CD4-positive, alpha-beta T cell treated with Interleukin-6 at 100 ng/mL for 8 hours (primary cell): ENCODE measurements at places on chromosomes 7 and 10.

- no peak for DNase-seq
Observed at GRCh38 chr7:3641582-3641981, 340.5 kb downstream of the SDK1 start.

DNA sequence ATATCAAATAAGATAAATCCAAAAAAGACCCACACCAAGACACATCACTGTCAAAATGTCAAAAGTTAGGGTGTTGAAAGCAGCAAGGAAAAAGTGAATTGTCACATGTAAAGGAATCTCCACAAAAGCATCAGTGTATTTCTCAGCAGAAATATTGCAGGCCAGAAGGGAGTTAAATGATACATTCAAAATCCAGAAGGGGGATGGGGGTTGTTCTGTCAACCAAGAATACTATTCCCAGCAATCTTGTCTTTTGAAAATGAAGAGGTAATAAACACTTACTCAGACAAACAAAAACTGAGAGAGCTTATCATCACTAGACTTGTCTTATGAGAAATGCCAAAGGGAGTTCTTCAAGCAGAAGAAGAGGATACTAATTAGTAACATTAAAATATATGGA lies 191.1 kb upstream of the NOBOX start:
- DNase-seq: no peak

- DNase-seq: no peak
Observed at GRCh38 chr7:142940966-142941535, 1.8 kb downstream of the LLCFC1 start.

DNA sequence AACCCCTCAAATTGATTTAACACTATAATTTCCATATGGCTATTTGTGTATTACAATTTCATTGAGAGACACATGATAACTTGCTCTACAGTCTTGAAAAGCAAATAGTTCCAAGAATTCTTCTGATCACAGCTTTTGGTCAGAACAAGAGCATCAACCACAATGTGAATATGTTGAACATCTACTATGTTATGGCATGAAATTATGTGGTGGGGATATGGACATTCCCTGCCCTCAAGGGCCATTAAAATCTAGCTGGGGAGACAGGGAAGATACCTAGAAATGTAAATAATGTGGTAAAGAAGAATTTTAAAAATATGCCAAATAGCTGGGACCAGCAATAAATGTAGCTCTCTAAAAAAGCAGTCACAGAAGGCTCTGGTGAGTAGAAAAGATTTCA lies 262.2 kb downstream of the FZD1 start:
- DNase-seq: no peak

DNA sequence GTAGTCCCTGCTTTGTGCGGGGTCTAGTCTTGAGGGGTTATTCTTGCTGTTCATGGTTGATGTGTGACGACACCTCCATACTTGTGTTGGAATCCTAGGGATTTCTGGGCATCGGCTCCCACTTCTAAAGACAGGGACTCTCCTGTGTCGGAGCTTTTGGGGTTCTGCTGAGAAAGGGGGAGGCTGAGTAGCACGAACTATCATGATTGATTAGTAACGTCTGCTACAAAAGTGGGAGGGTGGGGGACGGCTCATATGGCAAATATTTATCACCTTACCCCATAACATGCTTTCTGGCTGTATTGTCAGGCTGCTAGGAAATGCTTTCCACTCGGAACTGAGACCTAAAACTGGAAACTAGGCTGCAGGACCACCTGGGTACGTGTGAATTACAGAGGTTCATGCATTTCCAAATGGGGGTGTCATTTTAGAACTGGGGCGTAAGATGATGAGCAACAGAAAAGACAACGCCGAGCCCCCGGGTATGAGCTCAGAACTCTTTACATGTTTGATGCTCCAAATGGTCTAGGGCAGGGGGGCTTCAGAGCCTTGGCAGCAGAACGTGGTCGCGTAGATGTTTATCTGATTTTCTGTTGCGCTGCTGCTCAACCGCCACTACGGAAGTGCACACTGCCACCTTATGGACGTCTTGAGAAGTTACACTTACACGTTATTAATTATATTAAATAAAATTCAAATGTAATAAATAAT lies 15.1 kb upstream of the NME8 start:
- DNase-seq: peak; percentile 32

- no peak for DNase-seq
Observed at GRCh38 chr7:108541478-108541877, 15.5 kb upstream of the PNPLA8 start.

DNA sequence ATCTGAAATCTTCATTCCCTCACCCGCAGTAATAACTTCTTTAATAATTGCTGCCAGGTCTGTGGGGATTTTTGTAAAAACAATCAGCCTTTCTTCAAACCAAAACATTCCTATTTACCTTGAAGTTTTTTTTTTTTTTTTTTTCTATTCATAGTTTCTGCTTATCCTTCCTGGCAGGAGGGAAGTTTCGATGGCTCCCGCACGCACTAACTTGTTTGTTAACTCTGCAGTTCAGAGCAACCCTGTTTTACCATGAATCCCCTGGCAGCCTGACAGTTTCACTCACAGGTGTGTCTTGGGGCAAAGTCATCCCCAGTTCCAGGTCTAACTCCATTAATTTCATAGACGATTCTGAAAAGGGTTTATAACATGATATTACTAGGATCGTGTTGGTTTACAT lies 149.3 kb downstream of the KLF6 start:
- DNase-seq: no peak

DNA sequence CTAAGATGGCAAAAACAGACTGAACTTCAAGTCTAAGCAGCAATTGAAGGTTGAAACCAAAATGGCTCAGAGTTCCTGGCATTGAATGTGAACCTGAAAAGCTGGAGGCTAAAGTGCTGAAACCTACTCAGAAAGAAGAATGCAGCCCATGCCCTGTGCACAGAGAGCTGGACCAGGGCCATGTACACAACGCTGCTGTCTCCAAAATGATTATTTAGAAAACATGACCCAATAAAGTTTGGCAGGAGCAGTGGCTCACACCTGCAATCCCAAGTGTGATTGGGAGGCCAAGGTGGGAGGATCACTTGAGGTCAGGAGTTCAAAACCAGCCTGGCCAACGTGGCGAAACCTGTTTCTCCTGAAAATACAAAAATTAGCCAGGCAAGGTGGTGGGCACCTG lies 158.9 kb downstream of the AKR1D1 start:
- DNase-seq: no peak

DNA sequence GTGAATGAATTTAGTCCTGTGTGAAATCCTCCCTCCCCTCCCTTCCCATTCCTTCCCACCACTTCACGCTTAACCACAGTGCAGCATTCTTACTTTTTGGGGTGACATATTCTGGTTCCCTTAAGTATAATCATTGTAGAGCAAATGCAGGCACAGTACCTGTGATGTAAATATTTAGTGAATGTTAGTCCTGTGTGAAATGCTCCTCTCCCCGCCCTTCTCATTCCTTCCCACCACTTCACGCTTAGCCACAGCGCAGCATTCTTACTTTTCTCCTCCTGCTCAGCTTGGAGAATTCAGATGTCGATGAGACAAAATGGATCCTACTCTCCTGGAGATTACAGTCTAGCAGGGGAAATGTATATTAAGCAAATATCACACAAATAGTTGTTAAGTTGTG lies 258.8 kb downstream of the EXOC4 start:
- no peak for DNase-seq

GRCh38 chr7:151377406-151377805 lies 32.4 kb downstream of the WDR86 start:
- DNase-seq: no peak

DNA sequence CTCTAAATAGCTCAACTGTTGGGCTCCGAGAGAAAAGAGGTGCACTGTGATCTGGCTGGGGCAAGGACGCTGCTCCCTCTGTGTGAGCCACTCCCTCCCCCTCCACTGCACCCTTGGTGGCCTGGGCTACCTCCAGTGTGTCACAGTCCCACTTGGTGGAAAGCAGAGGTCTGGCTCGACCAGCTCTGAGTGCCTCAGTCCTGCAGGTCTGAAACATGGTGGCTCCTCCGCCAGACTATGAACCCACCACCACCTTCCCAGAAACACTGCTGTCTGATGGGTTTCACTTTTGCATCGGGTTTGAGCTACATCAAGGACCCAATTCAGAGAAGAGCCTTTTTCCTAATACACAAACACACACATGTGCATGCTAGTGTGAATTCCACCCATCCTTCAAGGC lies 500.1 kb downstream of the RPS24 start:
- no peak for DNase-seq

DNA sequence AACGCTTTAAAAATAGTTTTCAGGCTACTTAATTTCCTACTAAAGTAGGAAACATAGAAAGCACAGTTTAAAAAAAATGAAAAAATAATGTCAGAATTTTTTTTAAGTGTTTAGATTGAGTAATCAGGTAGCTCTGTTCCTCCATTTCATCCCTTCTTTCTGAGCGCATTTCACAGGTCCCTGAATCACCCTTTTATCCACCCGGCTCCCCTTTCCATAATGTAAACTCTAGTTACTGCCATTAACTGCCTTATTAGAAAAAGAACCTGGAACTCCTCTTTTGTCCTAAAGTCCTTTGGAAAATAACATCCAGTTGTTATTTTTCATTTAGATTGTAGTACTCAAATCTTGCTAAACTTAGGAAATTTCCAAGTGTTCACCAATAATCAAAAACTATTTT lies 5.8 kb downstream of the KCND2 start:
- no peak for DNase-seq

DNA sequence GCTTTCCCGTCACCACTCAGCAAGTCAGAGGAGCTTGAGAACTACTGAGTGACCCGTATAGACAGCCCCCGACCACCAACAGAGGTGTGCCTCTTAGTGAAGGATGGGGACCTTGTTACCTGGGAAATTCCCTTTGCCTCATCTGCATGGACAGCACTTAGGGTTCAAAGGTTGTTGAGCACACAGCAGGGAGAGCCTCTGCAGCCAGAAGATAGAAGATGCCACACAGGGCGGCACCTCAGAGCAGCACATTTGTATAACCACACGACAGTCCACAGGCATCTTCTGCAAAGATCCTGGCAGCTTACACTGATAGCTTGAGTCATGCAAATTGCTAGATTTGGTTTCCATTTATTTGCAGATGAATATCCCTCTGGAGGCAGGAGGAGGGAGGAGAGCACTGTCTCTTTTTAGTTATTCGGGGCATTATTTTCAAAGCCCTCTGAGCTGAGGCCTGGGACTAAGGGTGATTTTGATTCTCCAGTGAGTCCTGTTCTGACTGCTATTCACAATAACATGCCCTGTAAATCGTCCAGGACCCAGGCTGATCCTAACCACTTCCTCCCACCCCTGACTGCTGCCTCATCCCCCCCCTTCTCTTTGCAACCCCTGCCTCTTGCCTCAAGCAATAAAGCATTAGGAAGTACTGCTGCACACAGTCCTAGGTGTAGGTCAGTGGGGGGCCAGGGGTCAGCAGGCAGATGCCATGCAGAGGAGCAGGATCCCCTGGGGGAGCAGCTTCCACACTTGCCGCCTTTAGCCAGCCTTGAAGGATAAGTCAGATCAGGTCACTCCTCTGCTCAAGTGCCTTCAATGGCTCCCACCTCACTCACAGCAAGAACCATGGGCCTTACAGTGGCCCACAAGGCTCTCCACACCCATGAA lies 24.6 kb upstream of the INMT start:
- peak; percentile 81 for DNase-seq

DNA sequence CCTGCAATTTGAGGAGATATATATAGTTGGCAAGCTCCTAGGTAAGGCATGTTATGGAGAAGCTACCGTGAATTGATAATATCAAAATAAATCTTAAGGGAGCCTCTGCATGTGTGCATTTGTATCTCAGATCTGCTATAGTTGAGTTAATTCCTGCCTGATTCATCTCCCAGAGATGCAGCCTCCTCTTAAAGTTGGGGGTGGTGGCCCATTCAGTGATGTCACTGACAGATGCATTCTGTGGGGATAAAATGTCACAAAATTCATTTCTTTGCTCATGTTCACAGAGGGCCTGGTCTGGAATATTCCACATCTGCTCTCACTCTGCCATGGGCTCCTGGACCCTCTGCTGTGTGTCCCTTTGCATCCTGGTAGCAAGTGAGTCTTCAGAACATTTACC lies 185.8 kb upstream of the PRSS1 start:
- no peak for DNase-seq

- DNase-seq: no peak
Observed at GRCh38 chr7:24707988-24708615, 49.2 kb downstream of the GSDME start.

DNA sequence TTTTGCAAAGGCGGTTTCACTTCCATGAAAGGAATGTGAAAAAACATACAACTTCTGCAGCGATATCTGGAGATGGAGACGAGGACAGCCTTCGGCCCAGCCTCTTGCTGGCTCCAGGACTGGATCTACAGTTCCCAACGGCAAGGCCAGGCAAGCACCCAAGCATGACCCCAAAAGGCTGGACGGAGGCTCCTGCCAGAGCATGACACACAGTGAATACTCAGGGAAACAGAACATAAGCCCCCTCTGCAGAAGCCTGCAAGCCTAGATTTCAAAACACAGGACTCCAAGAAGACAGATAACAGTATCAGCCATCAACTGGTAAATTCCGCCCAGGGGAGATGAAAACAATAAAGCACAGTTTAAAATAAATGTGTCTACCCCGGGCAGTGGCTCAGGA lies 3.3 kb upstream of the LRRC27 start:
- DNase-seq: no peak

- no peak for DNase-seq
Observed at GRCh38 chr10:58360412-58361004, 24.7 kb upstream of the TFAM start.

DNA sequence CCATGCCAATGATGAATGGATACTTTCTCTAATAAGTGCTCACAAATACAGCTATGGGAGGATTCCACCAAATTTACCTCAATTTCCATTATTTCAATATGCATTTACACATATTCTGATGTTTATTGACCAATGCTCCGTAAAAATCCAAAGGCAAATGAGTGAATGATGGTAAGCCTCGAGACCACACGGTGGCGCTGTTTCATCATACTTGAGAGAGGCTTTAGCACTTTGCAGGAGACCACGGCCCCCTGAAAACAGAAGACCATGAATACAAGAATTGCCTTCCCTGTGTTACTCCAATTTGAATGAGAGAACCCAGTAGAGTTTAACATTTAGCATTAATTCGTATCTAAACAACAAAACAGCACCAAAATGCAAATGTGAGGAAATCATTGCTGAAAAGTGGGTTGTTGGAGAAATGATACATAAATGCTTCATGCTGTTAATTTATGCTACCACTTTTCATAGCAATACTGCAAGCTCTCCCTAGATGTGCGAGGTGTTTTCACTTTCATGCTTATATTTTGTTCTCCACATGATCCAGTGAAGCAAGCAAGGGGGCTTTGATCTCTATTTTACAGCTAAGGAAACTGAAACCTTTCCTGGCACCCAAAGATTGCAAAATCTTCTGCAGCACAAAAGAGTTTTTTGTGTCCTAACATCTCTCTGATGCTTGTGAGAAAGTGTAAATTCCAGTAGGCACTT lies 35.4 kb downstream of the TRIL start:
- DNase-seq: peak; percentile 56

DNA sequence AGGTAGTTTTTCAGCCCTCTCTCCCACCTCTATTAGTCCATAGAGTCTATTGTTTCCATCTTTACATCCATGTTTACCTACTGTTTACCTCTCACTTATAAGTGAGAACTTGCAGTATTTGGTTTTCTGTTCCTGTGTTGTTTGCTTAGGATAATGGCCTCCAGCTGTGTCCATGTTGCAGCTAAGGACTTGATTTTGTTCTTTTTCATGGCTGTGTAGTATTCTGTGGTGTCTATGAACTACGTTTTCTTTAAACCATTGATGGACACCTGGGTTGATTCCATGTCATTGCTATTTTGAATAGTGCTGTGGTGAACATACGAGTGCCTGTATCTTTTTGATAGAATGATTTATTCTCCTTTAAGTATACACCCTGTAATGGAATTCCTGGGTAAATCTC lies 292.4 kb downstream of the PHF14 start:
- DNase-seq: no peak
